RKO (cell line): ENCODE measurements at places on chromosomes 13 and 19.

GRCh38 chr19:11921852-11922495, 2.9 kb upstream of the ZNF700 start:
- DNase-seq = no peak

DNA sequence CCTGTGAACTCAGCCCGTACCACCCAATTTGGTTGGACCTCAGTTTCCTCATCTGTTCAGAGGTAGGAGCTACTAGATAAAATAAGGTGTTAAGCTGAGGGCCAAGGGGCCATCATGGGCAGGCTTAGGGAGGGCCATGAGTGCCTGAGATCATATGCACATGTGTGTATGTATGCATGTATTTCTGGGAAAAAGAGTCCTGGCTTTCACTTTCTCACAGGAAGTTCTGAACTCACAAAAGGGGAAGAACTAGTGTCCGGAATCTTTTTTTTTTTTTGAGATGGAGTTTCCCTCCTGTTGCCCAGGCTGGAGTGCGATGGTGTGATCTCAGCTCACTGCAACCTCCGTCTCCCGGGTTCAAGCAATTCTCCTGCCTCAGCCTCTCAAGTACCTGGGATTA, 18.9 kb downstream of the TGFB1 start:
- no peak for DNase-seq

DNA sequence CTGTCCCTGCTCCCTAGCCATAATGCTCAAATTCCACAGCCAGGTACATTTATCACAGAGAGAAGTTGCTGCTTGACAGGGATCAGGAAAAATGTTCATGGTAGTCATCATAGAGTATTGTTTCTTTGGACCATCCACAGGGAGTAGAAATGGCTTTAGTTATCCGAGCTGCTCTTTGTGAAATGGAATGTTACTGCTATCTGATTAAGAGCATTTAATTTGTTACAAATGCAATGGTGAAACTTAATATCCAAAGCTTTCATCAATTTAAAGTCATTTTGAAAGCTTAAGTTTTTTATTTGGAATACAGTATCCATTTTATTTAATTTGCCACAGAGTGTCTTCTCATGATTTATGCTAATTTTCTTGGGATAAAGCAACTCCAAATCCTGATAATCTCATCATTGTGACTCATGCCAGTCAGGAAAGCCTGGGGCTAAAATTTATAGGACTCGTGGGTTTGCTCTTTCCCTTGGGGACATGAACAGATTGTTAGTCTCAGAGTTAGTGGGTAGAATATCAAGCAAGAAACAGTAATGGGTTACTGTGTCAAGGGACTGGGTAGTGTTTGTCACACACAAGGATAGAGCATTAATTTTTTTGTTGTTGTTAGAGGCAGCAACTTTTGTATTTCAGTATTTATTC, 59.8 kb downstream of the SCEL start:
- no peak for DNase-seq

GRCh38 chr13:112182846-112183531, 116.0 kb downstream of the SOX1 start:
- DNase-seq = no peak

DNA sequence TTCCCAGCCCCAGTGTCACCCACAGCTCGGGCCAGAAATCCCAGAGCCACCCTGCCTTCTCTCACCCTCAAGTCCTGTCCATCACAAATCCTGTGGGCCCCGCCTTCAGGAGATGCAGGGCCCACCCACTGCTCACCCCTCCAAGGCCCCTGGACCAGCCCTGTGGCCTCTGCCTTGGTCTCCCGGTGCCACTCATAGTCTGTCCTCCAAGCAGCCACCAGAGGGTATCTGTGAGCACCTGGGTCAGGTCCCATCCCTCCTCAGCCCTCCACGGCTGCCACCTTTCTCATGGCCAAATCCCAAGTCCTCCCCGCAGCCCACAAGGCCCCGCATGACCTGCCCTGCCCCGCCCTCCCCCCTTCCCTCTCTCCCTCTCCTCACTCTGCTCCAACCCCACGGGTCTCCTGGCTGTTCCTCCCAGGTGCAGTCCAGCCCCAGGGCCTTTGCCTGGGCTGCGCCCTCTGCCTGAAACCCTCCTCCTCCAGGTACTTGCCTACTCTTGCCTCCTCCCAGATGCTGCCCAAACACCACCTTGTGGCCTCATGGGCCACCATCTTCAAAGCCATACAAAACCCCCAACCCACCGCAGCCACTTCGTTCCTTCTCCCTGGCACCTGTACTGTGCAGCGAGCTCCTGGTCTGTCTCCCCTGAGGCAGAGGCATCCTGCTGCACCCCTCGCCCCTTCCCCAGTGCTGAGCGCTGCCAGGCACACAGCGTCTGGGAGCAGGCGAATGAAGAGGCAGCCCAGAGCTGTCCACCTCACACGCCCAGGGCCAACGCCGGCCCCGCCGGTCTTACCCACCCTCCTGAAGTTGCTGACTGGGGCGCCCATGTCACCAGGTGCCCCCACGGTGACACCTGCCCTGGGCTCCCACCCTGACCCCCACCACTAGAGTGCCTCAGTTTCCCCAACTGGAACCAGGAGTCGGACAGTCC, 13.2 kb upstream of the UQCR11 start:
- DNase-seq = peak; percentile 26

GRCh38 chr19:58361900-58362271, 665 bp downstream of the ZNF497 start:
- peak; percentile 80 for DNase-seq

GRCh38 chr19:57071444-57071843, 48.3 kb upstream of the USP29 start:
- DNase-seq = no peak

GRCh38 chr13:88676016-88676415, 1004.8 kb downstream of the SLITRK5 start:
- DNase-seq = no peak

GRCh38 chr19:47319923-47320871, 10.5 kb downstream of the C5AR1 start:
- DNase-seq = no peak

DNA sequence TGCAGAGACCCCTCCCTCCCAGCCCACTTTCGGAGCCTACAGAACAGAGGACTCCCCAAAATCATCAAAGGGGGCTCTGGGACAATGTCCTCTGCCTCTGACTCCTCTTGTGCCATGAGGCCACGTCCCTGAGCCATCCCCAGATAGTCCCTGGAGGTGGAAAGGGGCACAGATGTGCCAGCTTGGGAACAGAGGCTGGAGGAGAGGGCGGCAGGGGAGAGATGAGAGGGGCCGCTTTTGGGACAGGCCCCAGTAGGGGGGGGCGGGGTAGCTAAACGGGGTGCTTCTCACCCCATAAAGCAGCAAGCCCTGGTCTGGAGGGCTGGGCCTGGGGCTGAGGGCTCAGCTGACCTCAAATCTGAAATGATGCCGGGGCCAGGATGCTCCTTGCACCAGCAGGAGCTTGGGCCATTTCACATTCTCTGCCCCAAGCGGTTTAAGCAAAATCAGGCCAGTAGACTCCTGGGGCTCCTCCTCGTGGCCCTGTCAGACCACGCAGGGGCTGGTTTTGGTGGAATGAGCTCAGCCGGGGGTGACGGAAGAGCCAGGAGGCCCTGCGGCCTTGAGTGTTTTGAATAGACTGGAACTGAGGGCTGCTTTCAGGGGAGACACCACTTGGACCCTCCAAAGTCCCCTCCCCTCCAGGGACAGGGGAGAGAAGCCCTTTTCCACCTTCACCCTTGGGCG, 27.1 kb downstream of the ONECUT3 start:
- peak; percentile 73 for DNase-seq

DNA sequence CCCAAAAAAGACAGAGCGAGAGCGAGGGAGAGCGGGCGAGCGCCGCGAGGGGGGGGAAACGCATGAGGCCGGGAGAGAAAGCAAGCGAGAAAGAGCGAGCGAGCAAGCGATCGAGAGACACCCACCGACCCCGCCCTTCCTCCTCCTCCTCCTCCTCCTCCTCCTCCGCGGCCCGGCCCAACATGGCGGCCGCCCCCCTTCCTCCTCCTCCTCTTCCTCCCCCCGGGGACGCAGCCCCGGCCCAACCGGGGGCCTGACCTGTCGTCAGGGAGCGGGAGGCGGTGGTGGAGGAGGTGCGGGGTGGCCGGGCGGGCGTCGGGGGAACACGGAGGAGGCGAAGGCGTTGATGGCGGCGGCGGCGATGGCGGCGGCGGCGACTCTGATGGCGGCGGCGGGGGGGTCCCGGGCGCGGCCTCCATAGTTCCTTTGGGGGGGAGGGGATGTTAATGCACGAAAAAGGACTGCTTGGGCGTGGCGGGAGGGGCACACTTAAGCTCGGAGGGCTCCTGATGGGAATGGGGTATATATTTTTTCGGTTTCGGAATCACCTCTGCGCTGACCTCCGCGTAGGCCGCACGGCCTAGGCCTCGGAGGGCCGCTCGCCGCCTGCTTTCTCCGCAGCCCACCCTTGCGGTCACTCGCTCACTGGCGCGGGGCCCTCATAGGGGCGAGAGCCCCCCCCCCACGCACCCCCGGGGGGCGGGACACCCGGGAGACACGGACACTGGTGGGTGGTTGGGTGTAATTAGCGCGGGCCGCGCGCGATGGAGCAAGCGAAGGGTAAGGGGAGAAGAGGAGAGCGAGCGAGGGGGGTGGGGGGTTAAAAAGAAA, 1.2 kb downstream of the ZC3H4 start:
- DNase-seq = peak; percentile 84

DNA sequence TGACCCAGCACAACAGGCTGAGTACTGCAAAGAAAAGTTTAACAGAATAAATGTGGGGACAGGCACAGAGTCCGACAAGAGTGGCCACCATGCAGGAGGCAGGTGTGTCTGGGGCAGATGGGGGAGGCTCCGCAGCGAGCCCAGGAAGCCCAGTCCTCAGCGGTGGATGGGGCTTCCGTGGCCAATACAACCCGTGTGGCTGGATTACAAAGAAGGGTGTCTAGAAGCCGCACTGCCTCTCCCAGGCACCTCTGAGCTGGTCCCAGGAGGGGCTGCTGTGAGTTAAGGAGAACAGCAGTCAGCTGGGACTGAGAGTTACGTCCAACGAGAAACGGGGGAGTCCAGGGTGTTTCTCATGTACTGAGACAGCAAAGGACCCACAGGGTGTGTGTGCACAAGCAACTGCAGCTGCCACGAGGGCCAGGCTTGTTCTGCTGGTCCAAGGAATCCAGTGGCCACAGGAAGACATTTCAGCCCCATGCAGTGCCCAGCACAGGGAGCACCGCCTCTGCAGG, 70.2 kb downstream of the SPACA7 start:
- no peak for DNase-seq
